ENCODE measurements at places on chromosomes 6 and 20.

DNA sequence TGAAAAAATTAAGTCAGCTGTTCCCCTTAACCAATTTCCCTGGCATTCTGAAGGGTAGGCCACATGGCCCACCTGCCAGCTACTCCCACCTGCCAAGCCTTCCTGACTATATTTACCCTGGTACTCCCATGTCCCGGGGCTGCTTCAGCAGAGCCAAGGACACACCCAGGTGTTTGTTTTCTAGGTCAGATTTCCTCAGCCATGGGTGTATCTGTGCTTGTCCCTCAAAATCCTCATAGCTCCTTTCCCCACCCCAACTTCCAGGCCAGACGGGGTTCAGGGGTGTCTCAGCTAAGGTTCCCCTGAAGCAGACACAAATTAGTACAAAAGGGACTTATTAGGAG, 139.4 kb upstream of the CDYL start:
- DNase-seq: no peak

DNA sequence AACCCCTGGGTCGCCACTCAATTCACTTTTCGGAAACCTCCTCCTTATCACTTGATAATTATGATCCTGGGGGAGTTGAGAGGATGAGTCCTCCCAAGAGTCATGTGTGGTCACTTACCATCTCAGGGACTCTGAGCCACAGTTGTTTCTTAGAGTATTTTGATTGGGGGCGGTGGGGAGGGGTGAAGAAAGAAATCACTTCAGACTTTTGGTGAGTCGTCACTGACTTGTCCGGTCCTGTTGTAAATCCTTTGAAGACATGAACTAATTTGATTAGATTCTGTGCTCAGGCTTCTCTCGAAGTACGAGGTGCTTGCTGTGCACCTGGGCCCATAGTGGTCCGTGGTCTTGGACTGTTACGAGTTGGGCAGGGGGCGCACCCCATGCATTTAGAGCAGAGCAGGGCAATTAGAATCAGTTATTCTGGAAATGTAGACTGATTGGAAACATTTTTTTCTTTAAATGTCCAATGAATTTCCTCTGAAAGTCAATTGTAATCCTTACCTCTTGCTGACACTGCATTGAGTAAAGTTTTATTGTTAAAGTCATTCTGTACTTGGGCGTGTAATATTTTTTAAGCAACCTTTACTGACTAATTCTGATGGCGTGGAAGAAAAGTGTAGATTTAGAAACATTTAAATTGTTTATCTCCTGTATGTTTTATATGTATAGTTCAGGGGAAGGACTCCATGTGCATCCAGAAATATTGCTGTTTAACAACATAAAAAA, 173.4 kb downstream of the SLC16A10 start:
- no peak for DNase-seq

GRCh38 chr20:35226126-35226883, at the start of gene MMP24:
TSS of gene MMP24 (plus strand) at chr20:35226690. CDS start at chr20:35226739, 49 bp downstream.
- no peak for DNase-seq

GRCh38 chr20:20783450-20783849, 71.0 kb upstream of the RALGAPA2 start:
- no peak for DNase-seq

- DNase-seq: no peak
Observed at GRCh38 chr20:63974402-63975200, 4.8 kb downstream of the SAMD10 start.

DNA sequence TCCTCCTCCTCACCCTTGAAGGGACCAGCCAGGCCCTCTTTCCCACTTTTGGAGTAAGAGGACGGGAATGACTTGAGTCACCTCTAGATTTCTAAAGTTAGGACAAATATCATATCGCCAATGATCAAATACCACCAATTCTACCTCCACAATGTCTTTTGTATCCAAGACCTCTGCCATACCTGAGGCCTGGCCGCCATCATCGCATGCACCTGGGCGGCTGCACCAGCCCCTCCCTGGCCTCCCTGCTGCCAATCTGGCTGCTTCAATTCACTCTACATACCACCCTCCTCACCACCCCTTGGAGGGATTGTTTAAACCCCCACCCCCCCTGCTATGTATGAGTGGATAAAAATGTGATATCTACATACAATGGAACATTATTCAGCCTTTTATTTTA, 75.0 kb upstream of the RALY start:
- no peak for DNase-seq

GRCh38 chr6:138593124-138593877, 94.0 kb upstream of the NHSL1 start:
- DNase-seq: peak; percentile 95

GRCh38 chr6:25831532-25832306, at the start of gene SLC17A1:
TSS of gene SLC17A1 (minus strand) at chr6:25832052. CDS start at chr6:25830557, 1,495 bp downstream.
- DNase-seq: no peak
